ENCODE measurements at places on chromosomes 3 and 15.

DNA sequence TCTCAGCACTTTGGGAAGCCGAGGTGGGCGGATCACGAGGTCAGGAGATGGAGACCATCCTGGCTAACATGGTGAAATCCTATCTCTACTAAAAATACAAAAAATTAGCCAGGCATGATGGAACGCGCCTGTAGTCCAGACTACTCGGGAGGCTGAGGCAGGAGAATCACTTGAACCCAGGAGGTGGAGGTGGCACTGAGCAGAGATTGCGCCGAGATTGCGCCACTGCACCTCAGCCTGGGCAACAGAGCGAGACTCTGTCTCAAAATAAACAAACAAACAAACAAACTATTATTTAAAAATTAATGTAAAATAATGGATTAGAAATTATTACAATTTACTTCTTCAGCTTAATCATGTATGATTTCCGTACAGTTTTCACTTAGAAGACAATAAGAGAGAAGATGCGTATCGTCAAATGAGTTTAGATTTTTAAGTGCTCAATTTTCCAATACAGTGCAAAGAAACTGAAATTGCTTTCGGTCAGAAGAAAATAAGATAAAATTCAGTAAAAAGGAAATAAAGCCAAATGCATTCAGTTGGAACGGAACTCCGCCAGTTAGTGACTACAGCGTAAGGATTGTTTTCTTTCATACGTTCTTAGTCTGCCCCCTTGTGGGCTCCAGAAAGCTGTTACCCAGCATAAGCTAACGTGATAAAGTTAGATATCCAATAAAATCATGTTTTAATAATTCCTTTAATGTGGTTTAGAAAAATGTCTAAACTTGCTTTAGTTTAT lies 24.8 kb downstream of the AADAC start:
- peak; percentile 68 for DNase-seq

GRCh38 chr3:135133905-135134683 lies 339.0 kb downstream of the EPHB1 start:
- DNase-seq = no peak

- DNase-seq = no peak
Measured at GRCh38 chr3:70952033-70952747, 631.3 kb downstream of the FOXP1 start.

DNA sequence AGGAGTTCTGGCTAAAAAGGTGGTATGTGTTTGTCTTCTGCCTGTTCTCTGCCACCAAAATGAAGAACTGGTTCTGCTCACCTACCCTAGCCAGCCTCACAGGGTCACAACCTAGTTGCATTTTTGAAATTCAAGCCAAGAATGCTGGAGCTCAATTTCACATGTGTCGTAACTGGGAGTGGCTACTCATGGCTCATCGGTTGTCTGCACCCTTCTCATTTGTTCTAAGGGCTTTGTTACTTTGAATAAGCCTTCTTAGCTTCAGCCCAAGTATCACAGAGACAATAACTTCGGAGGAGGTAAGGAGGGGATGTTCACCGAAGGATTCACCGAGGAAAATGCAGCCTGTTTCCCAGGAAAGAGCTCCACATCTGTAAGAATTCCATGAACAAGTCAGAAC lies 134.3 kb upstream of the RARB start:
- no peak for DNase-seq

- DNase-seq = peak; percentile 23
Measured at GRCh38 chr3:60610441-60611112, 640.7 kb downstream of the FHIT start.

DNA sequence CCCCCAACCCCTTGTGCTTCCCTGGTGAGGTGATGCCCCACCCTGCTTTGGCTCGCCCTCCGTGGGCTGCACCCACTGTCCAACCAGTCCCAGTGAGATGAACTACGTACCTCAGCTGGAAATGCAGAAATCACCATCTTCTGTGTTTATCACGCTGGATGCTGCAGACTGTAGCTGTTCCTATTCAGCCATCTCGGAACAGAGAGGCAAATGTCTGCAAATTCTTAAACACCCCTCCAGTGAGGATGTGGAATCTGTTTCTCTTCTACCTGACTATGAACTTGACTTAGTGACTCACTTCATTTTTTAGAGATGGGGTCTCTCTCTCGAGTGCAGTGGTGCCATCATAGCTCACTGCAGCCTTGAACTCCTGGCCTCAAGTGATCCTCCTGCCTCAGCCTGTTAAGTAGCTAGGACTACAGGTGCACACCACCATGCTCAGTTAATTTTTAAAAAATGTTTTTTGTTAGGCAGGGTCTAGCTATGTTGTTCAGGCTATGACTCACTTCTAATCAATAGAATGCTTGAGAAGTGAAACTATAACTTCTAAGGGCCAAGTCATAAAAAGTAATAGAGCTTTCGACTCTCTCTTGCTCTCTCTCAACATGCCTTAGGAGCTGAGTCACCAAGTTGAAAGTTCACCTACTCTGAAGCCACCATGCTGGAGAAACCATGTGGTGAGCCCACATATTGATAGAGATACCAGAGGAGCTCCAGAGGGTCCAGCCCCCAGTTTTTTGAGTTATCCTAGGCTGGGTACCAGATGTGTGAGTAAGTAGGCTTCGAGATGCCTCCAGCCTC lies 11.5 kb upstream of the PARP14 start:
- DNase-seq = no peak

GRCh38 chr3:174613173-174613572 lies 246.0 kb upstream of the NAALADL2 start:
- no peak for DNase-seq

GRCh38 chr3:36891701-36892160 lies 53.1 kb downstream of the TRANK1 start:
- DNase-seq = no peak

DNA sequence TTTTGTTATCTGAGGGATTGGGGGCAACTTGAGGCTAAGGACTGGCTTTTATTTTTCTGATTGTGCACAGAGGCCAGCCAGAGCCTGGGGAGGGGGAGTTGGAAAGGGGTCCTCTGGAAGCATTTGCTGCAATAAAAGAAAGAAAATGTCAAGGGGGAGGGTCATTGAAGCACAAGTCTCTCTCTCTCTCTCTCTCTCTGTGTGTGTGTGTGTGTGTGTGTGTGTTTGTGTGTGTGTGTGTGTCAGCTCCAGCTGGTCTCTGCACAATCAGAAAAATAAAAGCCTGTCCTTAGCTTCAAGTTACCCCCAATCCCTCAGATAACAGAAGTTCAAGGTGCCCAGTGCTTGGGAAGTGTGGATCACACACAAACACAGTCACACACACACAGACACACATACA lies 52.1 kb upstream of the CCDC174 start:
- no peak for DNase-seq

DNA sequence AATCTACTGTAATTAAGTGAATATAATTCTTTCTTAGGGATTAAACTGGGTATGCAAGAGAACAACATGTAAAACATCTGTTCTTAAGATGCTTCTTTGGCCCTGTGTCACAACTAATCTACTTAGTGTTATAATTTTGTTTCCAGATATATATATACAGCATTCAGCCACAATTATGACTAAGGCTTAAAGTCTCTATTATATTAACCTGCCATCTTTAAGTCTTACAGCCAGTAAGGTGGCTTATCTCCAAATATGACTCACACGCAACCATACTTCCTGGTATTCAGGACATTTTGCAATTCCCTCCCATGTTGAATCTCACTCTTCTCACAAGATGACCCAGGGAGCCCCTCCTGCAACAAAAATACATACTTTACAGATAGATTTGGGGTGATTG lies 6.6 kb upstream of the KBTBD8 start:
- DNase-seq = no peak

DNA sequence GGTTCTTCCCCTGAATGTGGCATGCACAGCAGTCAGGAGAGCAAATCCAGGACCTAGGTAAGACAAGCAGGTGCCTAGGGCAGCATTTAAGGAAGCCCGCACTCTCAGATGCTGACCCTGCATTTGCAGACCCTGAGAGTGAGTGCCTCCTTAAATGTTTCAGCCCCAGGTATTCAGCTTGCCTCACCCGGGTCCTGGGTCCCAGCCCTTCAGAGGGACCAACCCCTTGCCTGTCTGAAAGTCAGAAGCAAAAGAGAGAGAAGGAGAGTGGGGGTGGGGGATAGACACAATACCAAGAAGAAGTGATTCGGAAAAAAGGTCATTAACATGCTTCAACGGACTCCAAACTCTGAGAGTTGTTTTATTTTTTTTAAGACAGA lies 75.0 kb downstream of the MEGF11 start:
- DNase-seq = no peak

DNA sequence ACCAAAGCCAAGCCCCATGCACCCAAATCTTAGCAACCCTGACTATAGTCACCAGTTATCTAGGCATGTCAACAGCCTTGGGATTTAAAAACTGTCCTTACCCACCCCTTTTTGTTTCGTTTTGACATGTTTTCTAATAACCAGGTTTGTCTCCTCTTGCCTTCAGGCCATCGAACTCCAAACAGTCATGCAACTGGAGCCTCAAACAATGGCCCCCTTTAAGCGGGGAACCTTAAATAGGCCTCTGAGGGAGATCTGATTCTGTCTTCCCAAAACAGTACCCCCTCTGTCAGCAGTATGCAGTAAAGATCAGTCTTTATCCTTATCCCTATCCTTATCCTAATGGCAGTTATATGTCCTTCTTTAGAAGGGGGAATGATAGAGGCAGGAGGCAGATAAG lies 105.7 kb downstream of the DPH6 start:
- no peak for DNase-seq

DNA sequence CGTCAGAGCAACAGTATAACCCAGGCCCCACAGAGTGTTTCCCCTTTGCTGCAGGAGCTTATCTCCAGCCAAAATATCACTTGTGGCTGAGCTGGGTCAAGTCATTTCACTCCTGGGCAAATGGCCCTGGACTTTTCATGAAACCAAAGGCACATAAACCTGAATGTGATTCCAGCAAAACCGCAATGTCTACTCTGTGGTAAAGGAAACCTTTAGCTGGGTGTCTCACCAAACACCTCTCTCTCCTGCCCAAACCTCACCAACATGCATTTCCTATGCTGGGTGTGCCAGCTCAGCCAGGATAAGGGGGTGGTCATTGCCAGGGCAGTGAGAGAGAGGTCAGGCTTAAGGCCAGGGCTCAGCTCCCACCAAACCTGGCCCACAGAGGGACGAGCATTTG lies 67.4 kb downstream of the GTPBP8 start:
- no peak for DNase-seq

DNA sequence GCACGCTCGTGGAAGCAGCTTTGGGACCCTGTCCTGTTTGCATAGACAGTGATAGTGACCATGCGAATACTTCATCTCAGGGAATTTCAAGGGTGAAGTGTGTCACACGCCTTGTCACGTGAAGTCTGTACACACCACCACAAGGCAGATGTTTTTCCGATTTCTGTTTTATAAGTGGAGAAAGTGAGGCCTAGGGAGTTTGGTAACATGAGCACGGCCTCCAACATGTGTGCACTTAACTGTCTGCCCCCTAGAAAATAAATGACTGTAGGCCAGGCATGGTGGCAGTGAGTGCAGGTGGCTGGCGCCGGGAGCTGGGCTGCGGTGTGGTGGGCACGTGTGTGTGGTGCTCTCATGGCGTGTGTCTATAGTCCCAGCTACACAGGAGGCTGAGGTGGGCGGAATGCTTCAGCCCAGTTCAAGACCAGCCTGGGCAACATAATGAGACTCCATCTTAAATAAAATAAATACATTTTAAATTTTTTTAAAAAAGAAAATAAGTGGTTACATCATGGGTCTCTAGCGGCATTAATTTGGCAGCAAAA lies 42.0 kb downstream of the WHAMM start:
- DNase-seq = no peak

DNA sequence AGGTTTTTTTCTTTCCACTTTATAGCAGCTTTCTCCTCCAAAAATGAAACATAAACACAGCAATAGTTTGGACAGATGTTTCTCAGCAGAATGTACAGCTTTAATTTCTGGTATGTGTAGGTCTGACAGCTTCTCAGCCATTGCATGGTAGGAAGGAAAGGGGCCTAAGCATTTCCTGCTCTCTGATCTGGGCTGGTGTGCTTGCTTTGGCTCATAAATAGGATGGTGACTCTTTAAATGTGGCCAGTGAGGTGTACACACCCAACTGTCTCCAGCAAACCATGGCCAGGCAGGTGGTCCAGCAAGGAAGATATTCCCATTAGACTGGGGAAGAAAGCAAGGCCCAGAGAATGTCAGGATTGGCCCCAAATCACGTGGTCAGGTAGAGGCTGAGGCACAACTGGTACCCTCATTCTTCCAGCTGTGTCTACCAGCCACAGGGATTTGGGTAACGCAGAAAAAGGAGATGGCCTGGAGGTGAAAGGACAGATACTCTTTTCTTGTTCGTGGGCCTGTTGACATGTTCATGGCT lies 52.1 kb downstream of the ITGA11 start:
- no peak for DNase-seq

DNA sequence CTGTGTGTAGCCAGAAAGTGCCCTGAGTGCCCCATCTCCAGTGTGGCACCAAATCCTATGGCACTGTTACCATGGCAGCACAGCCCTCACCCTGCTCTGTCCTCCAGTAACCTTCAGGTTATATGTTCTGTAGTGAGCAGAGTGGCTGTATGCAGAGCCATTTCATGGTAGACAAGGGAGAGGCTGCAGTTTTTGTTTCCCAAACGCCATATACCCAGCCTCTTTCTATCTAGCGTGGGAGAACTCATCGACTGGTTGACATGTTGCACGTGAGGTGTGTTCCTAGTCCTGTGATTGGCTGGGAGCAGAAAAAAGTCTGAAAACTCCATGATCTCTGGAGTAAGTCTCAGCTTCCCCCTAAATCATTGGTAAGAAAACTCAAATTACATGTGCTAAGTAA lies 2.0 kb downstream of the SIDT1 start:
- no peak for DNase-seq

DNA sequence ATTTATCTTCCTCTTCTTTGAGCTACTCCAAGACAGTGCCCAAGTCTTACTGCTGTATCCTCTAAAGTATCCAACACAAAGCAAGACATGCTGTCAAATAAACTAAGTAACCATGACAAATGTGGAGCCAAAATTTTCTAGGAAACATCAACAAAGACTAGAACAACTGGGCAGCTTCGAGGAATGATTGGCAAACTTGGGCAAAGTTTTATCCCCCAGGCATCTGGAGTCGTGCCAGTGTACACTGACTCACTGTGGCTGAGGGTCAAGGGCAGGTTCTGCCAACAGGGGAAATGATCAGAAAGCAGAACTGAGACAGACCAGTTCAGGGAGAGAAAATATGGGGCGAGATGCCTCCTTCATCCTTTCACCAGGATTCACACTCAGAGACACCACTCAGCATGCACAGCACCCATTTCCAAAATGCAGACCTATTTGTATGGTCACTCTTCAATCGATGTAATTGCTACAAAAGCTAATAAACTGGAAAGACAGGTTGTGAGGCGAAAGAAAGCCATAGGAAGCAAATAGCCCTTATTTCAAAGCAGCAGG lies 65.8 kb downstream of the MB21D2 start:
- peak; percentile 74 for DNase-seq
